ENCODE measurements at places on chromosomes 3 and 15.

GRCh38 chr15:67716171-67716570, 109.1 kb upstream of the SKOR1 start:
- DNase-seq: no peak

GRCh38 chr3:71360764-71361163, 222.8 kb downstream of the FOXP1 start:
- DNase-seq: no peak

GRCh38 chr3:183980403-183980802, 37.3 kb downstream of the ABCC5 start:
- DNase-seq: no peak

GRCh38 chr15:63857461-63857856, 23.7 kb upstream of the HERC1 start:
- no peak for DNase-seq

DNA sequence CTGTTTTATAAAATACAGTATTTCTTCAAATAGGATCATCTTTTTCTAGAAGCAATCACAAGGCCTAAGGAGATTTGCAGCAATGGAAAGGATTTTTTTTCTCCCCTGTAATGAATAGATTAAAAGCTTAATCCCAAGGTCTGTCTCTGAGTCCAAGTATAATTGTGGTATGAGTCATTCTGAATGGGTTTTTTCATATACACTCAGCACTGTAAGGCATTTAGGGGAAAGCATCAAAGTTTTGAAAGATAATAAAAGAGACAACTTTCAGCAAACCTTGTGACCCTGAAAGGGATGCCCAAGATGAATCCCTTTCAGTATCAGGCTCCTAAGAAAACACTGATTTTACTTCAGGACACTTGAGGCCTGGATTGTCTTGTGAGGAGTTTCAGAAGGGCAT, 23.3 kb upstream of the LARS2 start:
- no peak for DNase-seq

- DNase-seq: no peak
These were observed 101.7 kb downstream of the IGSF11 start for GRCh38 chr3:118932822-118933558.

- DNase-seq: no peak
These were observed 288.2 kb downstream of the BCHE start for GRCh38 chr3:165549037-165549436.

DNA sequence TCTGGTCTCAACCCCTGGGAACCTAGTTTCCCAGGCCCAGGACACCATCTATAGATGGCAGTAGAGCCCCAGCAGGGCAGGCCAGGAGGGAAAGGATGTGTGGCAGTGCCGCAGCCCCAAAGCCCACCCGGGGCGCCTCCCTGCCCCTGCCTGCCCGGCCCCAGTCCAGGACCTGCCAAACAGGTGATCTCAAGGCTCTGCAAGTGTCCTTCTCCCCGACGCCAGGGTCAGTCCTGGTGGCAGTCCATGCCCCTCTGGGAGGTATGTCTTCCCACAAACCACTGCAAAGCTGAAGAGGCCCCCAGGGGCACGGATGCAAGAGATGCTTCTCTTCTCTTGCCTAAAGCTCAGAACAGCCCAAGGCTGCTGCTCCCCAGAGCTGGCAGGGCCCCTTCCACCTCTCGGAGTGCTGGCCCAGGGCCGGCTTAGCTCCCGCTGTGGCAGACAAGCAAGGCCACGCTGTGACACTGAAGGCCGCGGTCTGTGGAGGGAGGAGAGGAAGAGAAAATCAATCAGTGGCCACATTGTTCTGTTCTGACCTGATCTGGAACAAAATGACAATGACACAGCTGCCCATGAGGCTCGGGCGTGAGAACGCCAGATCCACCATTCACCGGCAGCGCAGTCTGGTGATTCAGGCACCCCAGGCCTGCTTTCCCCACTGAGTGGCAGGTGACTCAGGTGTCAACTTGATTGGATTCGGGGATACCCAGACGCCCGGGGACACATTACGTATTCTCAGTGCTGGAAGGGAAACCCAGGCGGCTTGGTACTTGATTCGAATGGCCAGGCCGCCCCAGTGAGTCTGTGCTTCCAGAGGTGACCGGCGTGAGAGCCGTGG, 34.0 kb downstream of the KLHL25 start:
- no peak for DNase-seq
